ENCODE measurements at places on chromosomes 11 and 22.

- no peak for DNase-seq
Observed at GRCh38 chr11:26297189-26297975, 34.5 kb upstream of the ANO3 start.

- DNase-seq: no peak
Observed at GRCh38 chr11:17506314-17506713, 29.7 kb upstream of the ABCC8 start.

- DNase-seq: no peak
Observed at GRCh38 chr11:36363361-36364268, 67.5 kb downstream of the PRR5L start.

DNA sequence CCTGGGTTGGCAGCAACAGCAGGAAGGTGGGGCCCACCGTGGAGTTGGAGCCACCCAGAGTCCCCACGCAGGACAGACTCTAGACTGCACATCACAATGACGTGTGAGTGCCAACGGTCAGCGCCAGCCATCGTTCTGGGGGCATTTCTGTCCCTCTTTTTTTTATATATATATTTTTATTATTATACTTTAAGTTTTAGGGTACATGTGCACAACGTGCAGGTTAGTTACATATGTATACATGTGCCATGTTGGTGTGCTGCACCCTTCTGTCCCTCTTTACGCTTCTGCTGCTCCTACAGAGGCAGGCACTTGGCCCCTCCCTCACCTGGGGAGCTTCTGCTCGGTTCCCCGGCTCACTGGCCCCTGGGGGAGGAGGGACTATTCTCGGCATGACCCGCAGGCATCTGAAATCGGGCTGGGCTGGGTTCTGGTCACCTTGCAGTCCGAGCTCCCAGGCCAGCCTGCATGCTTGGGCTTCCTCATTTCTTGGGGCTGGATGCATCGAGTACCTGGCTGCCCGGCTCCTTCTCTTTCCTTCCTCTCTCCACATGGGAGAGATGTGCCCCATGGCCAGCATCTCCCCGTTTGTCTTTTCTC, 787.4 kb downstream of the TBC1D22A start:
- DNase-seq: no peak

- DNase-seq: peak; percentile 96
Observed at GRCh38 chr22:39152511-39153219, at the start of gene CBX7. Gene CBX7 (minus strand): TSS chr22:39152680. CDS start chr22:39152444, 236 bp downstream.

GRCh38 chr11:108805030-108805429, 140.2 kb downstream of the DDX10 start:
- no peak for DNase-seq

- DNase-seq: no peak
Observed at GRCh38 chr11:130523166-130523565, 74.7 kb downstream of the ADAMTS15 start.

GRCh38 chr11:19281041-19281440, 40.3 kb upstream of the E2F8 start:
- no peak for DNase-seq

GRCh38 chr11:34655335-34656008, 34.6 kb downstream of the EHF start:
- DNase-seq: no peak

GRCh38 chr11:1776331-1776851, 12.7 kb upstream of the CTSD start:
- no peak for DNase-seq

- no peak for DNase-seq
Observed at GRCh38 chr22:32850157-32850556, 48.7 kb downstream of the TIMP3 start.

GRCh38 chr11:8055091-8055835, 25.7 kb upstream of the TUB start:
- no peak for DNase-seq
